ENCODE measurements at places on chromosomes 11 and 22. TPM values are rescaled to one million over a fixed set of nuclear protein-coding genes. Genes with fewer than 3 reads are reported as not detected.

GRCh38 chr11:100930185-100930778, 199.3 kb downstream of the PGR start:
- no peaks in the 10 kb centered on the region for H3K36me3 ChIP-seq
- H3K27ac ChIP-seq, result no peak overlapping the region
- no peaks in the 10 kb centered on the region for H3K4me1 ChIP-seq
- H3K4me3 ChIP-seq, result no peak overlapping the region

The JAML gene
- total RNA-seq, result 181 TPM

DNA sequence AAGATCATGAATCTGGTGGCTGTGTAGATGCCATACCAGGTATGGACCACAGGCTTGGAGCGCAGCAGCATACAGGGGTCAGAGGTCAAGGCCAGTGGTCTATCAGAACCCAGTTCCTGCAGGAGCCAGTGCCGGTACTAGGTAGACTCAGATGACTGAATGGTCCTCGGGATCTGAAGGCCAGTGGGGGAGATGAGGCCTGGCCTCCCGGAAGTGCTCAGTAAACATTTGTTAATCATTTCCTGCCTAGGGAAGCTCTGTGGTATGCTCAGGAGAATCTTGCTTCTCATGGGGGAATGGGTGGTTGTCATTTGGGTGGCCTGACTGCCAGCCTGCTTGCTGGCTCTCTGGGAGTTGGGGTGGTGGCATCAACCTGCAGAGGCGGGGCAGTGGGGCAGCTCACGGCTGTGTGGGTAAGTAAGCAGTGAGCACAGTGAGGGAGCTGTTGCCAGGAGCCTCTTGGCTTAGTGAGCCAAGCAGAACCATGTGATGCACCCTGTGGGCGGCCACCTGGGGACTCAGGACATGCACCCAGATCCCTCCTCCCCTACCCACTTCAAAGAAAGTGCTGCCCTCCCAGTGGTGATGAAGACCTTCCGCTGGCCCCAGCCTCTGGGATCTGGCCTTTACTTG, 33.0 kb downstream of the PTPRJ start:
- H3K4me1 ChIP-seq, result peaks cover 79% of the 10 kb centered on the region
- no peaks in the 10 kb centered on the region for H3K27me3 ChIP-seq
- peaks cover 20% of the 10 kb centered on the region for H3K36me3 ChIP-seq
- H3K4me3 ChIP-seq, result peak overlapping the region; percentile 62
- peak overlapping the region; percentile 96 for H3K27ac ChIP-seq

The LYVE1 gene
- not detected for total RNA-seq

The RAB3IL1 gene
- 0.28 TPM for total RNA-seq

- no peaks in the 10 kb centered on the region for H3K36me3 ChIP-seq
- H3K27me3 ChIP-seq, result peaks cover 11% of the 10 kb centered on the region
These were observed 66.5 kb downstream of the IGF2 start for GRCh38 chr11:2072551-2073261.

- no peak for DNase-seq
- H3K36me3 ChIP-seq, result no peaks in the 10 kb centered on the region
- H3K4me1 ChIP-seq, result peaks cover 31% of the 10 kb centered on the region
- H3K4me3 ChIP-seq, result peak overlapping the region; percentile 91
These were observed 966 bp downstream of the SMTN start for GRCh38 chr22:31081963-31082605.

DNA sequence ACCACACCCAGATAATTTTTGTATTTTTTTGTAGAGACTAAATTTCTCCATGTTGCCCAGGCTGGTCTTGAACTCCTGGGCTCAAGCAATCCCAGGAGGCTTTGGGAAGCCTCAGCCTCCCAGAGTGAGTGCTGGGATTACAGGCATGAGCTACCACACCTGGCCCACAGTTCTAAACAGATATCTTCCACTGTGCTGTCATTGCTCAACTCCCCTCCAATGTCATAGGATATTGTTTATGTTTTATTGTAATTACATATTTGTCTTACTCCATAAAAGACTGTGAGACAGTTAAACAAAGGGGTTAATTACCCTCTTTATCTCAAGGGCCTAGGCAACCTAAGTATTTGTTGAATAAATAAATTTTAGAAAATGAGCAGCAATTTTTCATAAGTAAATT, 204.2 kb downstream of the GRM5 start:
- H3K27ac ChIP-seq, result no peak overlapping the region
- H3K36me3 ChIP-seq, result peaks cover 3% of the 10 kb centered on the region
- no peak for DNase-seq
- H3K4me3 ChIP-seq, result no peak overlapping the region
- no peaks in the 10 kb centered on the region for H3K27me3 ChIP-seq
- H3K4me1 ChIP-seq, result no peaks in the 10 kb centered on the region

DNA sequence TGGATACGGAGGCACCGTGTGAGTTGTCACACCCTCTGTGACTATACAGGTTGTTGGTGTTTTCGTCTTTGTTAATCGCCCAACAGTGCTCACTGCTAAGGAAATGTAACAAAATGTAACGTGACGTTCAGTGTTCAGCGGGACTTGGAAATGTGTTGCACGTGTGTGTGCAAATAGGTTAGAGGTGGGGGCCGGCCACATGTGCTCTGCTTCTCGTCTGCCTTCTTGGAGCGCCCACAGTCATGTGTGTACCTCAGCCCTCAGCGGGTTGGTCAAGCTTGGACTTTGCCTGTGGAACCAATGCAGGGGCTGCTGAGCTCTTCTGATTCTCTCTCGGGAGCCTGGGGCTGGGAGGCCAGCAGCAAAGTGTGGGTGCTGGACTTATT, 7.4 kb upstream of the SMIM38 start:
- no peak overlapping the region for H3K27ac ChIP-seq
- peaks cover 1% of the 10 kb centered on the region for H3K36me3 ChIP-seq
- H3K4me3 ChIP-seq, result no peak overlapping the region

The TEAD1 gene
- total RNA-seq, result not detected

The PHF21B gene
- not detected for total RNA-seq

DNA sequence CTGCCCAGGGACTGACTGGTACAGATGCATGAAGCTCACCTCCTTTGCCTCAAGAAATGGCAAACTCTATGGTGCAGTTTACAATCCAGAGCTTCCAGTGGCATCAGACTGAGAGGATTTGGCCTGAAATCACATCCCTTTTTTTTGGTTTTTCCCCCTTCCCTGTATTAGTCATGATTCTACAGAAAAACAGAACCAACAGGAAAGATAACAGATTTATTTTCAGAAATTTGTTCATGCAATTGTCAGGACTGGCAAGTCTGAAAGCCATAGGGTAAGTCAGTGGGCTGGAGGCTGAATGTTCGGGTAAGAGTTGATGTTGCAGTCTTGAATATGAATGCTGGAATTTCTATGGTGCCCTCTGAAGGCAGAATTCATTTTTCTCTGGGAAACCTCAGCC, 12.0 kb upstream of the ZDHHC13 start:
- H3K36me3 ChIP-seq, result no peaks in the 10 kb centered on the region
- no peak overlapping the region for H3K4me3 ChIP-seq
- H3K4me1 ChIP-seq, result no peaks in the 10 kb centered on the region

DNA sequence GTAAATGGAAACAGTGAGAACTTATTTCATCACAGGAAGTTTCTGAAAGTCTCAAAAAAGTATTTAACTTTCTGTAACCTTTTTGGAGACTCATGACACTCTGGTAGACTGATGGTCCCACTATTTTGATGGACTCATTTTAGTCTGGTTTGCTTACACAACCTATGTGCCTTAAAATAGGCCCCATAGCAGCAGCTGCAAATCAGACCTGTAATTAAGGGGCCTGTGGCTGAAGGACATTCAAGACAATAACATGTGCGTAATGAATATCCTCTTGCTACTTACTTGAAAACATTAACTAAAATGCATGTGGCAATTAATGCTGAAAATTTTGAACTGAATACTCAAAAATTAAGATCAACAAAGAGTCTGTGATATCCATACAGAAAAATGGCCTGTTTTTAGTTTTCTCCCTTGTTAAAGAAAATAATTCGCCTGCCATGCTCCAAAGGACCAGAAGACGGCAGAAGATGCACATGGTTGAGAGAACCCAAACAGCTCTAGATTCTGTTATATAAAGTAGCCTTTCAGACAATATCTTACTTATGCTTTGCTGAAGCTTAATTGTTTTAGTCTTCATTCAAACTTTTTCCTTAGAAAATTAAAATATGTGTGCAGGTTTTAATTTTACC, 568.5 kb downstream of the KCNA4 start:
- no peaks in the 10 kb centered on the region for H3K27me3 ChIP-seq
- H3K4me3 ChIP-seq, result no peak overlapping the region
- H3K36me3 ChIP-seq, result no peaks in the 10 kb centered on the region
- H3K4me1 ChIP-seq, result no peaks in the 10 kb centered on the region
- H3K27ac ChIP-seq, result no peak overlapping the region

The TMPRSS4 gene
- 0.30 TPM for total RNA-seq

GRCh38 chr22:49535126-49535525, 292.5 kb downstream of the BRD1 start:
- peak; percentile 6 for DNase-seq
- no peaks in the 10 kb centered on the region for H3K4me1 ChIP-seq
- no peak overlapping the region for H3K4me3 ChIP-seq

The RHOD gene
- total RNA-seq, result 0.39 TPM

The WEE1 gene
- total RNA-seq, result 47.8 TPM

The DEUP1 gene
- not detected for total RNA-seq

DNA sequence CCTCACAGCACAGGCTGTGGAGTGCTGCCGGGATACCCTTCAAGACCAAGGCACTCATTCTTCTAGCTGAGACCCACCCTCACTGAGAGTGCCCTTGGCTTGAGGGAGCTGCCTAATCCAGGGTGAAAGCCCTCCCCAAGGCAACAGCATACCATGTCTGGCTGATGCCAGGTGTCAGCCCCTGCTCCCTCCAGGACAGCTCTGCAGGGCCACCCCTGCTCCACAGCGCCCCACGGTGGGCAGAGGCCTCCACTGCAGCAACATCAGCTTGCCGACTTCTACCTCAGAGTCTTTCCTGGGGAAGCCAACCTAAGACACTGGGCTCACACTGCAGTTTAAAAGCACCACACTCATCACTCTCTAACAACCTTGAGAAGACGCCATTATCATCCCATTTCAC, 29.0 kb downstream of the TTLL1 start:
- no peaks in the 10 kb centered on the region for H3K27me3 ChIP-seq
- no peak overlapping the region for H3K27ac ChIP-seq
- peak; percentile 69 for DNase-seq
- H3K4me1 ChIP-seq, result no peaks in the 10 kb centered on the region
- peaks cover 6% of the 10 kb centered on the region for H3K36me3 ChIP-seq

GRCh38 chr11:59218893-59219292, 6.2 kb upstream of the MPEG1 start:
- H3K36me3 ChIP-seq, result peaks cover 2% of the 10 kb centered on the region
- DNase-seq, result no peak
- H3K27me3 ChIP-seq, result peaks cover 7% of the 10 kb centered on the region
- no peak overlapping the region for H3K27ac ChIP-seq

DNA sequence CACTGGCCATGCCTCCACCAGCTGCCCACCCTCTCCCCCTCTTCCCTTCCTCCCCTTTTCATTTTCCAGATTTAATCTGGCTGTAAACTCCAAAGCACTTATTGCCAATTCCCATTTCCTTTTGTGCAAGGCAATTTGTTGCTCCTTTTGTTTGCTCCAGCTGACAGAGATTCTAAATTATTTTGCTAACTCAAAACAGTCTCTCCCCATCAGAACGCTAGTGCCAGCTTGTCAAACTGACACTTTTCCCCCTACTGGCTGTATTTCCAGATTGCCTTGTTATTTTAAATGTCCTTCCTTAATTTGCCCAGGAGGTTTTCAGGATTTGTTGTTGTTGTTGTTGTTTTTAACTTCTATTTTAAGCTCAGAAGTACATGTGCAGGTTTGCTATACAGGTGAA, 57.0 kb upstream of the PAK1 start:
- no peak for DNase-seq
- H3K4me3 ChIP-seq, result no peak overlapping the region
- H3K27ac ChIP-seq, result no peak overlapping the region
- peaks cover 3% of the 10 kb centered on the region for H3K27me3 ChIP-seq
- H3K4me1 ChIP-seq, result no peaks in the 10 kb centered on the region
- no peaks in the 10 kb centered on the region for H3K36me3 ChIP-seq

GRCh38 chr11:11480971-11481370, 127.9 kb upstream of the CSNK2A3 start:
- DNase-seq, result no peak
- no peak overlapping the region for H3K27ac ChIP-seq
- H3K27me3 ChIP-seq, result peaks cover 3% of the 10 kb centered on the region
- H3K4me1 ChIP-seq, result no peaks in the 10 kb centered on the region
- no peak overlapping the region for H3K4me3 ChIP-seq

DNA sequence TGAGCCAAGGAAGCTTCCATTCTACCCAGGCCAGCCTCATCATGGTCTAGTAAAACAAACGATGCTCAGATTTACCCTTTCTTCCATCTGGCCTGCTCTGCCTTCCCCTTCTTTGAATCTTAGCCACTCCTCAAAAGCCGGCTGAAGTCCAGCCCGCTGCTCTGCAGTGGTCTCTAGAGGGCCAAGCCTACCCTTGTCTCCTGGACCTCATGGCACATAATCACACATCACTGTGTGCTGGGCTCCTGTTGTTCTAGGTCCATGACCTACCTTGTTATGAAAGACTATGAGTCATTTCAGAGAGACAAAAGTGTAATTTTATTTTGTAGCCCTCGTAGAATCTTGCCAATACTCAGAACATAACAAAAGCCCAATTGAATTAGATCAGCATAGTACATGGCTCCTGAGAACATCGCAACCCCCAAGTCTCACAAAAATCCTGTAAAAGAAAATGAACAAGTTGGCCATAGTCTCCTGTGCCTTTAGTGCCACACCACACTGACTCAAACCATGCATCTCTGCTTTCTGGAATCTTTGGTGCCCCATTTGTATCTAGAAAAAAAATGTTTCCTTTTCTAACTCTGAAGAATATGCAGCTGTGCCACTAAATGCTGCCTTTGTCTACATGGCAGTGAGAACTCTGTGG, 192.7 kb downstream of the OPCML start:
- H3K27me3 ChIP-seq, result no peaks in the 10 kb centered on the region
- H3K4me1 ChIP-seq, result no peaks in the 10 kb centered on the region
- no peak for DNase-seq
- no peaks in the 10 kb centered on the region for H3K36me3 ChIP-seq
- no peak overlapping the region for H3K4me3 ChIP-seq

The MOGAT2 gene
- not detected for total RNA-seq

- peaks cover 25% of the 10 kb centered on the region for H3K4me1 ChIP-seq
- H3K36me3 ChIP-seq, result peaks cover 5% of the 10 kb centered on the region
- no peak overlapping the region for H3K4me3 ChIP-seq
- no peaks in the 10 kb centered on the region for H3K27me3 ChIP-seq
- DNase-seq, result no peak
- peak overlapping the region; percentile 17 for H3K27ac ChIP-seq
These were observed 79.3 kb downstream of the MICAL2 start for GRCh38 chr11:12189543-12190235.

DNA sequence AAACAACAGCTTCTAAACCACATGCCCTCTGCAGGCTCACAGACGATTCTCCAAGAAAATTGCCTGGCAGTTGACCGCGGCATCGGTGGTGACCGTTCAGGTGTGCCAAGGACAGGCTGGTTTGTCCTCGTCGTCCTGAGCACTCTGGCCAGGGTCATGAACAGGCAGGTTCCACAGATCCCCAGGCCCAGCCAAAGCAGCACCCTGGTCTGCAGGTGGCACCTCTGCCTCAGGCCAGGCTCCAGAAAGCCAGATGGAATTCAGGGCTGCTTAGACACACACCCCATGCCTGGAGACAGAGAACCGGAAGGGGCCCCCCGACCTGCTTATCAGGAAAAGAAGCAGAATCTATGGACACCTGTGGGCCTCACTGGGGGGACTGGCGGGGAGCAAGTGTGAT, 338.7 kb downstream of the BRD1 start:
- no peaks in the 10 kb centered on the region for H3K4me1 ChIP-seq
- no peak overlapping the region for H3K4me3 ChIP-seq
- no peak overlapping the region for H3K27ac ChIP-seq

The RFPL1 gene
- total RNA-seq, result not detected

- DNase-seq, result no peak
- H3K4me3 ChIP-seq, result no peak overlapping the region
- H3K4me1 ChIP-seq, result peaks cover 34% of the 10 kb centered on the region
These were observed 31.4 kb downstream of the LRP5 start for GRCh38 chr11:68343761-68344256.

The TMEM191C gene
- total RNA-seq, result 5.1 TPM
